ENCODE measurements at places on chromosomes 6 and 20.

DNA sequence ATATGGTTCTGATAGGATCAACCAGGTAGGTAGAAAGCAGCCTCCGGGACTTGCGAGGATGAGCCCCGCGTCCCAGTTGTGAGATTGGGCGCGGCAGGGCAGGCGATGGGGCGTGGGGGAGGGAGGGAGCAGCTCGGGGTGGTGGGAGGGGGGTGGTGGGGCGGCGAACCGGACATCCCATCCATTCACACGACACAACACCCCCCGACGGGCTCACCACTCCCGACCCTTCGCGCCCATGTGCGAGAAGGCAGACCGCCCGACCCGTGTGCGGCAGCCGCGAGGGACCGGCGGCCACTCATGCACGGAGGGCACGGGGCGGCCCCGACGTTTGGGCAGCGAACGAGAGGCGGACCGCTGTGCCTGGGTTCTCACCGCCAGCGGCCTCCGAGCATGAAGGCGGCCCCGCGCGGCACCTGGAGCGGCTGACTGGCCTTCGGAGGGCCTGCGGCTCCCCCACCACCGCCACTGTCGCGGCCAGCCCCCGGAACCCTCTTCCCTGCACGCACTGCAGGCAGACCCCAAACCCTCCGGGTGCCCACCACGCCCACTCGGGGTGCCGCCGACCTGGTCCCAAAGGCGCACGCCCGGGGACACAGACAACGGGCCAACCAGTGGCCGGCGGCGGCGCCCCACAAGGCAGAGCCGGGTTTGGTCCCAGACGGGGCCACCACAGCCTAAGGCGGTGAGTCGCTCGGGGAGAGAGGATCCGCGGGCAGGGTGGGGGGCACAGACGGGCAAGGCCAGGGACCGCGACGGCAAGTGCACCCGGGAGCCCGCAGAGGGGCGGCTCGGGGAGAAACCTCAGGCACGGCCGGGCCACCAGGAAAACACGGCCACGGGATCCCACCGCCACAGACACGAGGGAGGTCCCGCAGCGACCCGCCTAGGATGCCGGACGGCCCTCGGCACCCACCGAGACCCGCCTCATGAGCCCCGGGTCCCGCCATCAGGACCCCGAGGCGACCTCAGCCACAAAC lies 769.2 kb upstream of the DEFB115 start:
- DNase-seq = no peak

DNA sequence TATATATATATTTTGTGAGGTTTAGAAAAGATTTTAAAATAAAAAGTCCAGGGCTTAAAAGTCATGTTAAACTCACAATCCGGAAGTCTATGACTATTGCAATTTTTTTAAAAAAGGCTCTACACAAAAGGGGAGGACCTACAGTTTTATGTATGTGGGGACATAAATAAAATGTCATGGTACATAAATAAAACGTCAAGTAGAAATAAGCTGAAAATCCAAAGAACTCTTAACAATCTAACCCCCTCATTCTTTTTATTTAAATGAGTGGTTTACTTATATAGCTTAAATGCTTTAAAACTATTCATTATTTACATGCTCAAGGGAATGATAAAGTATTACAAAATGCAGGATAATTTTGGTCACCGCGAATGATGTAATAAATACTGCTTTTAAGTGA lies 36.2 kb downstream of the STX7 start:
- no peak for DNase-seq

DNA sequence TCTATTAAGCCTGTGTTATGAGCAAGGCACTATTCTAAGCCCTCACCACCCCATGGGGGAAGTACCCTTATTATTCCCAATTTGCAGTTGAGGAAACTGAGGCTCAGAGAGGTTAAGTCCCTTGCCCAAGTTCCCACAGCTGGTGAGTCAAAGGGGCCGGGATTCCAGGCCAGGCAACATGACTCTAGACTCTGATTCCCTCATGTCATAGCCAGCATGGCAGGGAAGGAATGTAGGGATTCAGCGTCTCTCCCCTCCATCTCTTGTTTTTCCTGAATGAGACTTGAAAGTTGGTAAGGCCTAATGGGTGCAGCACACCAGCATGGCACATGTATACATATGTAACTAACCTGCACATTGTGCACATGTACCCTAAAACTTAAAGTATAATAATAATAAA lies 6.7 kb downstream of the C6orf132 start:
- no peak for DNase-seq

DNA sequence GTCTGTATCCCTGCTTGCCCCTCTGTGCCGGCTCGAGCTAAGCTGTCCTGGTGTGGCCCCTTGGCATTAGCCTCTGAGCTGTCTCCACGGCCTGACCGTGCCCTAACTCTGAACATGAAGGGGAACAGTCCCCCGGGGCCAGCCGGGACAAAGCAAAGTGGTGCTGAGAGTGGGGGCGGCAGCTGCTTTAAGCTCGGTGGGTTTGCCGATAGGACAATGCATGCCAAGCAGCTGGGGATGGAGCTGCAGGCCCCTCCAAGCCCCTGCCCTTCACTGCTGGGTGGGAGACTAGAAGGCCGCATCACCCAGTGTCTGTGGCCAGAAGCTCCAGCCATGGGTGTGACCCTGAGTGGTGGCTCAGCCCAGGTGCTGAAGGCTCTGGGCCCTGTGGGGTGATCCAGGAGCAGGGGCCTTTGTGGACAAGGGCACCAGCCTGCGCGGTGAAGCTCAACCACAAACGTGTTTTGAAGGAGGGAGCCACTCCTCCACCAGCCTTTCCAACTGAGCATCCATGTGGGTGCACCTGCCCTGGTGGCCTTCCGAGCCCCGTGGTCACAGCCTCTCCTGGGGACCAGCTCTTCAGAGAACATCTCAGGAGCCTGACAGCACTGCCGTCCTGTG lies 242.5 kb downstream of the ERMARD start:
- DNase-seq = no peak

GRCh38 chr6:158836625-158837311 lies 17.6 kb upstream of the EZR start:
- no peak for DNase-seq

GRCh38 chr6:151317103-151317994 lies 74.0 kb downstream of the ZBTB2 start:
- DNase-seq = no peak

- DNase-seq = no peak
Measured at GRCh38 chr20:61587036-61587435, 335.0 kb downstream of the CDH4 start.

GRCh38 chr6:24953726-24954125 lies 18.0 kb upstream of the RIPOR2 start:
- no peak for DNase-seq

GRCh38 chr6:144152334-144152900 lies 2.1 kb downstream of the STX11 start:
- no peak for DNase-seq

- DNase-seq = no peak
Measured at GRCh38 chr6:27726619-27727023, 185.6 kb downstream of the OR2B2 start.

GRCh38 chr6:31272836-31273626 lies 1.1 kb upstream of the HLA-C start:
- DNase-seq = peak; percentile 34

GRCh38 chr6:87070741-87071140 lies 24.2 kb downstream of the CGA start:
- DNase-seq = no peak

DNA sequence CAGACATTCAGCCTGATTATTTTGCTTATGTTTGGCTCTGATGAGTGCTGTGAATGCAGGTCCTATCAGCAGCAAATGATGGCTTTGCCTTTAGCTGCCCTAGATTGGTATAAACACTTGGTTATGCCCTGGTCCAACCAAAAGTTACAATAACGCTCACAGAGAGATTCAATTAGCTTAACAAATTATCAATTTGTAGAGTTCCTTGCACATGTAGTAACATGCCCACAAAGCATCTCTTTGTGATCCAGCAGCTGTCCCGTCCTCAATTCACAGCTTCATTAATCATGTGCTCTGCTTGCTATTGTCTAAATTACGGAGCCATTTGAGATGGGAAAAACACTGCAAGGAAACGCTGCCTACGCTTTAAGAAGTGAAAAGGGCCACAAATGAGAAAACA lies 457.9 kb downstream of the HDGFL1 start:
- DNase-seq = no peak

DNA sequence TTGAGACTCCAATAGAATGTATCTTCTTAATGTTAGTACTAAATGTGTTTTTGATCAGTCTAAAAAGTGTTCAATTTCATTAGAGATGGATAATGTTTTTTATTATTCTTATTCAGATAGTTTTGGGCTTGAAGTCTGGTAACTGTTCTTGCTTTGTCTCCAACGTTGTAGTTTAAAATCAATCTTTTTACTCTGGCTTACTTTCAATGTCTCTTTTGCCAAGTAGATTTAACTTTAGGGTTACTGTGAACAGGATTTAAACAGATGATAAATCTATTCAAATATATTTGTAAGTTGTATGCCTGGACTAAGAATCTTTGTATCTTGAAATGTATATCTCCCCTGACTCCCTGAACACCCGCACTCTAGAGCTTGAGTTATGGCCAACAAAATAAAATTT lies 51.1 kb downstream of the SGK1 start:
- no peak for DNase-seq

DNA sequence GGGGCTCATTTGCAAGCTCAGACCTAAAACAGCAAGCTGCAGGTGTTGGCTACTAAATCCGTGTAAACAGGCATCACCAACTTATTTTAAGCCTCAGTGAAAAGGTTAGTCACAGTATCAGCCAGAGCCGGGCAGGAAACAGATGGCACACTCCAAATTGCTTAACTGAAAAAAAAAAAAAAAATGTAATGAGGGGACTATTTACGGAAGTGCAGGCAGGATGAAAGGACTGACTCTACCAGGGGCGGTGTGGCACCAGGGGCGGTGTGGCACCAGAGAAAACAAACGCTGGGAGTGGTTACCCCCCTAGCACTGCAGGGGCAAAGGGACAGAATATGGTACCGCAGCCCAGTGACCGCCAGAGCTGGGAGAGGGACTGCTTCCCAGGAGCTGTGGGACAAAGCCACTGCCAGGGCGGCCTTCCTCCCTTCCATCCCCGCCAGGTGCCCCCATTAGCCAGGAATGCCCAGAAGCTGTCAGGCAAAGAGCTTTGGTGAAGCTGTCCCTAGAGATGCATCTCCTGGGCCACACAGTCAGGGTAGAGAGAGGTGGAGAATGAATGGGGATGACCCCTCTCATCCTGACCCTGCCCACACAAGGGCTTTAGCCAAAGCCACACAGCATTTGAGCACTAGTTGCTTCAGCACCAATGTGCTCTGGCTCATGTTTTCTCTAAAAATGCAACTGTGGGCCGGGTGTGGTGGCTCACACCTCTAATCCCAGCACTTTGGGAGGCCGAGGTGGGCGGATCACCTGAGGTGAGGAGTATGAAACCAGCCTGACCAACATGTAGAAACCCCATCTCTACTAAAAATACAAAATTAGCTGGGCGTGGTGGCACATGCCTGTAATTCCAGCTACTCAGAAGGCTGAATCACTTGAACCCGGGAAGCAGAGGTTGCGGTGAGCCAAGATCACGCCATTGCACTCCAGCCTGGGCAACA lies 39.6 kb upstream of the GFOD1 start:
- DNase-seq = peak; percentile 36

DNA sequence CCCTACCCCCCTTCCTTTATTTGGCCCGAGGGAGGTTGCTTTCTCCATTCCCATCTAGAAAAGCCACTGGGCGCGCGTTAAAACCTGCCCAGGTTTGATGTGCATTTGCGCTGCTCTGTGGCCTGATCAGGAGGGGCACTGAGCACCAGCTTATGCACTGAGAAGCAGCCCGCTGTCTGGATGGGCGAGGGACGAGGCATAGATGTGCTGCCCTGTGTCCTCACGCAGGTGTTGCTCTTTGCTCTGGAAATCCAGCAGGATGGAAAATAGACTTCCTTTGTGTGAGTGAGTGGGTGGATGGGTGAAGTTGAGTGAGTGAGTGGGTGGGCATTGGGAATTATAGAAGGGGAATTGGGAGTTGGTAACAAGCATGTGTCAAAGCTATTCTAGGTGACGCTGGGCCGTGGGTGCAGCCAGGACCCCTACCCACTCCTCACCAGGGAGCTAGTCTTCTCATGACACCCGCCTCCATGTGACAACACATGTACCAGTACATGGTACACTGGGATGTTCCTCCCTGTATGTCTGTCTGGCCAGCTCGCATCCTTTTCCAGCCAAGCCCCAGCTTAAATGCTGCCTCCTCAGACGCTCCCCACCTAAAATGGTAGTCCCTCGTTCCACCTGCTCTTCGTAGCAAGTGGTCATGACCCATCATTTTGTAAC lies 162.6 kb downstream of the DTNBP1 start:
- no peak for DNase-seq

- DNase-seq = no peak
Measured at GRCh38 chr6:26105842-26106241, 18.6 kb downstream of the HFE start.

DNA sequence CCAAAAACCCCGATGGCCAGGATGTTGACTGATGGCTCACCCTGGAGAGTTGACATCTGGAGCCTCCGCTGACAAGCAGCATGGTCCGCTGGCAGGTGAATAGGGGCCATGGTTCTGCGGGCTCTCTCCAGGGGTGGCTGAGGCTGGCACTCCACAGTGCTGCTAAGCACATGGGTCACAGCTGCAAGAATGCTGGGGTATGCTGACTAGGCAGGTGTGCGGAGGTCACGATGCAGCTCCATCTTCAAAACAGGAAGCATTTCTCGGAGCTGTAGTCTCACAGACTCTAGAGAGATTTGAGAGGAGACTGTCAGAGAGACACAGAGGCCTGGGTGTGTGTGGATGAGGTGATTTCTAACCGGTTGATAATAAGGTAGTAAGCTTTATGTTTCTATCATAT lies 341.6 kb downstream of the NRN1 start:
- no peak for DNase-seq

- no peak for DNase-seq
Measured at GRCh38 chr6:170091639-170092579, 199.0 kb downstream of the DLL1 start.

- DNase-seq = no peak
Measured at GRCh38 chr20:46221256-46221833, 87.0 kb downstream of the CDH22 start.

- no peak for DNase-seq
Measured at GRCh38 chr6:16871047-16871446, 109.8 kb upstream of the ATXN1 start.

DNA sequence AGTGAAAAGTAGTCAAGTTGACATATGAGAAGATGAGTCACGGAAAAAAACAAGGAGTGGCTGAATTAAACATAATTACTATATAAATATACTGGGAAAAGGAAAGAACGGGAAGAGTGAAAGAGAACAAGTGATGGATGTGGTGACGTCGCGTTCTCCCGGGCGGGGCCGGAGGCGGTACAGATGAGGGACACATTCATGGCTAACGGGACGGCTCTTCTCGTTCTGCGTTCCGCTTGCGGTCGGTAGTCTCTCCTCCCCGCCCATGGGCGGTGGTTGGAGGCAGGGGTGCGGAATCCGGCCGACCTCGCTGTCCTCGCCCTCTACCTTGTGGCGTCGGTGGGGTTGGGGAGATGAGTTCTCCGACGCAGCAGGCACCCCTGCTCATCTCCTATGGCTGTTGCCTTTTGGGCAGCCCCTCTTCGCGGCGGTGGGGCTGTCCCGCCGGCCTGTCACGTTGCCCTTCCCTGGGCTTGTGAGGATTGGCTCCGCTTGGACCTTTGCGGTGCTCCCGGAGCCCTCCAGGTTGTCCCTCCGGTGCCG lies 22.5 kb downstream of the HLA-G start:
- DNase-seq = no peak
